Left colon (tissue), 2 donors: ENCODE measurements at places on chromosomes 2 and 18. TPM values are rescaled to one million over a fixed set of nuclear protein-coding genes. Genes with fewer than 3 reads are reported as not detected.

The PLEK gene
- 7.8 TPM for total RNA-seq

The FOXI3 gene
- not detected for total RNA-seq

The DHX57 gene
- total RNA-seq = 9.6 TPM

The DSC2 gene
- 177 TPM for total RNA-seq

The MOGAT1 gene
- not detected for total RNA-seq

The CAB39 gene
- 116 TPM for total RNA-seq

DNA sequence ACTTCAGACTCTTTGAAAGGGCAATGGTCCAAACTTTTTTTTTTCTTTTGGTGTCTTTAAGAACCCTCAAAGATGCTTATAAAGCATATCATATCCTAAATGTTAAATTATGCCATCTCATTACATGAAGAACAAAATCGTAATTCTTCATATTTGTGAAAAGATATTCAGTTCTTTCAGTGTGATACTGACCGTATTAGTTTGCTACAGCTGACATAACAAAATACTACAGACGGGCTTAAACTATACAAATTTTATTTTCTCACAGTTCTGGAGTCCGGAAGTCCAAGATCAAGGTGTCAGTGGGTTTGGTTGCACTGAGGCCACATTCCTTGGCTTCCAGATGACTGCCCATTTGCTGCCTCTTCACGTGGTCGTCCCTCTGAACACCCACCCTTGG lies 1377.2 kb upstream of the ZEB2 start:
- DNase-seq = no peak

- no peak for DNase-seq
Observed at GRCh38 chr2:199460101-199460671, 2.4 kb upstream of the SATB2 start.

- DNase-seq = no peak
Observed at GRCh38 chr18:34357944-34358580, 133.3 kb upstream of the NOL4 start.

DNA sequence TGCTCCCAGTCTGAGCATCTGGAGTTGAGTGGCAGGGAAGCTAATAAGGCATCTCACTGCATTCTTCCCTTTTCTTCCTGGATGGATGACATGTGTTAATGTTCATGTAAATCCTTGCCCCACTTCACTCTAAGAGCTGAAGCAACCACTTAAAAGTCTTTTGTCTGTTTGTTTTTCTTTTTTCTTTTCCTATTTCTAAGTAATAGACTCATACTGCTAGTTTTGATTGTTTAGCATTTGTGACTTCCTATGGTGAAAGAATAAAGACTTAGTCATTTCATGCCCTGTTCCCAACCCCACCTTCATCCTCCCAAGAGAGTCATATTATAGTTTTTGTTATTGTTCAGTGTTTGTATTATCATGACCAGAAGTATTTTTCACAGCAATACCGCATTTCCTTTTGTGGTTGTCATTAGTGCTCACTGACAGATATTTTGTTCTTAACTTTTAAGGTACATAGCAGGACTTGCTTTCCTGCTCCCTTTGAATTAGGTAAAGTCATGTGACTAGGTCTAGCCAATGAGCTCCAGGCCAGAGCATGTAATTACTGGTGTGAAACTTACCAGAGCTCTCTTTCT lies 18.1 kb upstream of the SPP2 start:
- DNase-seq = no peak
